GM18507 (cell line): ENCODE measurements at places on chromosomes 3 and 15.

DNA sequence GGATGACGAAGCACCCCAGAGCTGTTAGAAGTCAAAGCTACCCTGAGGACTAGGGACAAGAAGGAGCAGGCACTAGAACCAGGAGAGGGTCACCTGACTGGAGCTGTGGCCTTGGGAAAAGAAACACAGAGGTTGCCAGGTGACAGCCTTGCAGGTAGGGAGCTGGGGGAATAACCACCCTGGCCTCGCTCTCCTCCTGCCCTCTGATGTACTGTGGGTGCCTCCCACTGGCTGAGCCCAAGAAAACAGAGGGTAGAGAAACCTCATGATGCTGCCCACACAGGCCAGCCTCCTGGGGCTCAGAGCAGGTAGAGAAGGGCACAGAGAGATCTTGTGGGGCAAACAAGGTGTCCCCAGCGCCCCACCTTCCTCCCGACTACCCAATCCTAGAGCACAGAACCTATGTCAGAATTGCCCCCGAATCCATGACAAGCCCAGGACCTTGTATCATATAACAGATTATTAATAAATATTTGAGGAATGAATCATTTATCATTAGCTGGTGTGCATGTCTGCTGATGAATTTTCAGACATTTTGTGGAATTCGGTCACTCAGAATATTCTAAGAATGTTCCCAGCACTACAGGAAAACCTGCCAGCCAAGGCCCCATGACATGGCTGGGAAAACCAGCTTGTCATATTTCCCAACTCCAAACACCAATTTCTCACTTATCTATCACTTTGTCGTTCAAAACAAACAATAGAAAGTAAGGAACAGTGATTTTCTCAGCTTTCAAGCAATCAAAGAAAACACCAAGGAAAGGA, 59.8 kb upstream of the MEX3B start:
- no peak for DNase-seq

DNA sequence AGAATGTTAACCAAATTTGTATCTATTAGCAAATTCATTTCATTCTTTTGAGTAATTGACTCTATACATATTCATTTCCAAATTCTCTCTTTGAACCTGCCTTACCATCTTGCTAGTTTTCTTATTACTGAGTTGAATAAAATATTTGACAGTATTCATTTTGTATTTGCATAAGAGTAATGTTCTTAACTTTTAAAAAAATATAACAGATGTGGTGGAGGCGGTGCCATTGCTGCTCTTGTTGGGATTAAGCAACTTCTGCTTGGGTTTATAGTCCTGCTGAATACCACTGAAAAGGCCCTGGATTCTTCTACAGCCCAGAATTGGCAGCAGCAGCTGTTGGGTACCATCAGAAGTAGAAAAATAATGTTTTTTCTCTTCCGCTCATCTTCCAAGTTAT, 148.9 kb upstream of the PEX5L start:
- no peak for DNase-seq

DNA sequence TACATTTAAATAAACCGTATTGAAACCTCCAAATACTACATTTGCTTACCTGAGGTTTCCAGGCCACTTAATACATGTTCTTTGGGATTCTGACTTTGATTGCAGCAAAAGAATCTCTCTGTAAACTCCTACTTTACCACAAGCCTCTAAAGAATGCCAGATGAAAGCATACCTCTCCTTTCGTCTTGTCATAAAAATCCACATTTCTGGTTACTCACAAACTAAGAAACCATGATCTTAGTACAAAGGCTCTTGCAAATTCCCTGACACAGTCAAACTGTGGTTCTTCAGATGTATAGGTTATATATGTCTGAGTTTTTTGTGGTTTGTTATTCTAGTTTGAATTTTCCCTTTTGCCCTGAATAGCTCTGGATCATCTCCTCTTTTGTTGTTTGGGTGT, 188.4 kb downstream of the RAP2B start:
- no peak for DNase-seq

- DNase-seq, result no peak
Measured at GRCh38 chr15:68379759-68380290, 52.1 kb downstream of the ITGA11 start.

DNA sequence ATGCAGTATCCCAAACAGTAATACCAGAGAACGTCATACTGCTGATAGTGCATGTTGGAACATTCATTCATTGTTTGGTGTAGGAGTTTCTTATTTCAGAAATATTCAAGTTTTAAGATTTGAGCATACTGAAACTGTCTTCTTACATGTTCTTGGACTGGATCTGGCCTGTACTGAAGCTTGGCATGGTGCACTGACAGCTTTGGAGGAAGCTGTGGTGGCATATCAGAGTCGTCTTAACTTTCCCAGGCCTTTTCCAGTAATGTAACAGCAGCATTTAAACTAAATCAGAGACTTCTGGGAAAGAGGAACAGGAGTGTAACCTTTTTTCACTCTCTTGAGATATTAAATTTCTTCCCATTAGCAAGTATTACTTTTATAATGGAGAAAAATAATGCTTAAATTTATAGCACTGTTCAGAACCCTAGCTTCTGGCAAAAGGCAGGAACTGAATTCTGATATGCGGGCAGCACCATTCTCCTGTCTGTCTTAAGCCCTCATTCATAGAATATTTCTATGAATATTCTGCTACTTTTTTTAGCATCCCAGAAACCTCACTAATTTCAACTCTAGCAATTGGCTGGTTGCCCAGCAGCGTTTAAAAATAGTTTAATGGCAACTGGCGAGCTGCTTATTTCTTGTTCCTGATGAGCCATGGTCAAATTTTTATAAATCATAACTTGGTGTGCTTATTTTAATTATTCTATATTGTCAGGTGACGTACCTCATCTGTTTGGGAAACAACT, 31.1 kb downstream of the DNAJC13 start:
- no peak for DNase-seq

DNA sequence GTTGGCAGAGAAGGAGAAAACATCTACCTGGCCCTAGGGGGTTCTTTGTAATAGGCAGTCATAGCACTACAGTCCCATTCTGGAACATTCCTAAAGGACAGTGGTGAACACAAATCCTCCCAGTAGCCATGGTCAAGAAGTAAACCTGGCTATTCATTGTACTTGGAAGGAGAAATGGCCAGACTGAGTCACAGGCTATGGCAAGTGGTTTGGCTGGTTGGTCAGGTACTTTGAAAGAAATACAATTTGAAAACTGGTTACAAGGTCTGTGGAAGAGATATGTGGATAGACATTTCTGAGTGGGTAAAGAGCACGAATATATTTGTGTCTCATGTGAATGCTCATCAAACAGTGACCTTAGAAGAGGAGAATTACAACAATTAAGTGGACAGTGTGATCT, 33.0 kb upstream of the FAN1 start:
- no peak for DNase-seq

DNA sequence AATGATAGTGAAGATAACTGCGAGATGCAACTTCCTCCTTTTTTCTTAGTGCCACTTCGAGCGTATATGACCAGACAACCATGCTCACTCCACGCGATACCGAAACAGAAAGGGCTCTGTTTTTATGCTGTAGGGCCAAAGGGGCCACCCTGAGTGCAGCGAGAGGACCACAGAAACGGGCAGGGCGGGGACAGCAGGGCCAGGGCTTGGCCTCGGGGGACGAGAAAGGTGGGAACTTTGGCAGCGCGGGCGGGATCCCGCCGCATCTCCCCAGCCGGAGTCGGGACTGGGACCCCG, 483 bp downstream of the VPS13C start:
- DNase-seq, result peak; percentile 49

GRCh38 chr3:149723781-149724180, 28.5 kb downstream of the COMMD2 start:
- DNase-seq, result no peak
